ENCODE measurements at places on chromosomes 1 and 21. TPM values are rescaled to one million over a fixed set of nuclear protein-coding genes. Genes with fewer than 3 reads are reported as not detected.

The FCRL5 gene
- 0.93 TPM for total RNA-seq

The SARS1 gene
- 194 TPM for total RNA-seq

The TEX38 gene
- total RNA-seq, result not detected

The VSIG8 gene
- total RNA-seq, result not detected

The CFAP45 gene
- 1.9 TPM for total RNA-seq

The TRIM45 gene
- 1.7 TPM for total RNA-seq

The TMEM51 gene
- 14.7 TPM for total RNA-seq

The ZNF436 gene
- total RNA-seq, result 10.9 TPM

The KRTAP19-5 gene
- total RNA-seq, result not detected

The CRNN gene
- not detected for total RNA-seq
